ENCODE measurements at places on chromosomes 3 and 15.
A peak's percentile ranks its signal among the peaks of the same experiment; 100 is the strongest.

GRCh38 chr3:173755161-173755560, 357.6 kb downstream of the NLGN1 start:
- ATAC-seq, result no peak

DNA sequence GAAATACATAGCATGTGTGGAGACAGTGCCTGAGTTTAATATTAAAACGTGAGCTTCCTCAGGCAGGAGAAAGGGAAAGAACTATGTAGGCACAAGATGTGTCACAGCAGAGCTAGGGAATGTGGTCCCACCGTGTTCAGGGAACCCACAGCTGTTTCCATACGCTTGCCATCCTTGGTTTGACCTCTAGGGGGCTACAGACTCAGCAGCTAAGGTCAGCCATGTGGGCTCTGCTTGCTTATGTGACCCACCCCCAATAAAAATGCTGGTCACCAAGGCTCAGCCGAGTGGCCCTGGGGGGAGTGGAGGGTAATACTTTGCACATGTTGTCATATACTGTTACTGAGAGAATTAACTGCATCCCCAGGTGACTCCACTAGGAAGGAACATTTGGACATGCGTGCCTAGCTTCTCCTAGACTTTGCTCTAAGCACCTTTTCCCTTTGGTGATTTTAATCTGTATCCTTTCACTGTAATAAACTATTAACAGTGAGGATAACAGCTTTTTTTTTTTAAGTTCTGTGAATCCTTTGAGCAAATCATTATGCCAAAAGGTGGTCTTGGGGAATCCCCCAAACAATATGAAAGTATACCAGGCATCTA, 3.3 kb downstream of the TUBGCP5 start:
- no peak for ATAC-seq

- no peak for ATAC-seq
Measured at GRCh38 chr15:38069511-38070011, 135.1 kb downstream of the TMCO5A start.

- ATAC-seq, result no peak
Measured at GRCh38 chr15:39056357-39056756, 491.7 kb upstream of the RASGRP1 start.

DNA sequence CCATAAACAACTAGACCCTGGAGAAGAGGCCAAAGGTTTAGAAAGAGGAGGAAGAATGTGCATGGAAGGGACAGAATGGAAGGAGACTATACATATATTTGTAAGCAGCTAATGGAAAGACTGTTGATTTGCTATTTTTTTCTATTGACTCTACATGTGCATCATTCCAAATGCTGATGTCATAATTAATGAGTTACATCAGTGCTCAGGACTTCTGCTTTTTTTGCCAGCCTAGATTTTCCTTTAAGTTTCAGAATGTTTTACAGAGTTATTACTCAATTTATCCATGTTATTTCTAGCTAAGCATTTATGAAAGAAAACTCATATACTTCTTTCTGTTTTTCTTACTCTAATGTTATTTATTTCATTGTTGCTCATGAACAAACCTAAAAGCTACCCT, 62.6 kb upstream of the VGLL3 start:
- ATAC-seq, result no peak

GRCh38 chr3:33758864-33759263, 39.6 kb upstream of the PDCD6IP start:
- no peak for ATAC-seq

DNA sequence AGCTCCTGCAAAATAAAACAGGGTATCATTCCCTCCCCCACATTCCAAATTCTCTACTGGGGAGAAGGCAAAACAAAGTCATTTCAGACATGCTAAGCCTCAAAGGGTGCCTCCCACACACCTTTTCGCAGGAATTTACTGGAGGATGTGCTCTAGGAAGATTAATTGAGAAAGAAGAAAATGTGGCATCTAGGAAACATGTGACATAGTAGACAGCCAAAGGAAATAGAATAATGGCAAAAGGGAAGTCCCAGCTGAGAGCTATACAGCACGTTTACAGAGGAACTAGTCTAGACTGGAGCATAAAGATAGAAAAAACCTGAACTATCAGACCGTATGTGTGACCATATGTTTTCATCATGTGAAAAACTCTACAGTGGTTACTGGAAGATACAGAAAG, 58.8 kb upstream of the MELTF start:
- ATAC-seq, result peak; percentile 71

DNA sequence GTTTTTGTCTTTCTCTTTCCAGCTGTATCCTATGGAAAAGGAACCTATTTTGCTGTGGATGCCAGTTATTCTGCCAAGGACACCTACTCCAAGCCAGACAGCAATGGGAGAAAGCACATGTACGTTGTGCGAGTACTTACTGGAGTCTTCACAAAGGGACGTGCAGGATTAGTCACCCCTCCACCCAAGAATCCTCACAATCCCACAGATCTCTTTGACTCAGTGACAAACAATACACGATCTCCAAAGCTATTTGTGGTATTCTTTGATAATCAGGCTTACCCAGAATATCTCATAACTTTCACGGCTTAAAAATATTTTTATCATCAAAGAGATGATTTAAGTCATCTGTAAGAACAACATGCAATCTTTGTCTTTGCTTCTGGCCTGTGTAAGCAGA, 44.9 kb upstream of the PARP14 start:
- no peak for ATAC-seq

DNA sequence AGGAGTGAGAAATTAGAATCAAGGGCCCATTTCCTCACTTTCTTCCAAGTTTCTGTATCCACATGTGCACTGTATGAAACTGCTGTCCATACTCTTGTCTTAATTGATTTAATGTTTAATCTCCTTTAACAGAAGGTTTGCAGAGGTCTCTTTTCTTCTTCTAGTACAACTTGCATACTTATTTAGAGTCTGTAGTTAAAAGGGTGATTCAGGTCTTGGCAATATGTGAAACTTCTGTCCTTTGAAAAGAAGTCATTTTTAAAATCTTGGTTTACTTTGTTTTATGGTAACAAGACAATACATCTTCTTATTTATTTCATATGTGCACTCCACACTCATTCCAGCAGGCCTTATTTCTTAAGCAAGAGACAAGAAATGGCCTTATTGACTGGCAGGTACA, 25.8 kb downstream of the TMEM45A start:
- no peak for ATAC-seq

GRCh38 chr3:169931747-169932520, 20.6 kb downstream of the SAMD7 start:
- ATAC-seq, result peak; percentile 97

- peak; percentile 84 for ATAC-seq
Measured at GRCh38 chr3:11642431-11643191, 1.1 kb downstream of the VGLL4 start.

GRCh38 chr3:102485701-102486100, 50.9 kb downstream of the ZPLD1 start:
- ATAC-seq, result no peak

DNA sequence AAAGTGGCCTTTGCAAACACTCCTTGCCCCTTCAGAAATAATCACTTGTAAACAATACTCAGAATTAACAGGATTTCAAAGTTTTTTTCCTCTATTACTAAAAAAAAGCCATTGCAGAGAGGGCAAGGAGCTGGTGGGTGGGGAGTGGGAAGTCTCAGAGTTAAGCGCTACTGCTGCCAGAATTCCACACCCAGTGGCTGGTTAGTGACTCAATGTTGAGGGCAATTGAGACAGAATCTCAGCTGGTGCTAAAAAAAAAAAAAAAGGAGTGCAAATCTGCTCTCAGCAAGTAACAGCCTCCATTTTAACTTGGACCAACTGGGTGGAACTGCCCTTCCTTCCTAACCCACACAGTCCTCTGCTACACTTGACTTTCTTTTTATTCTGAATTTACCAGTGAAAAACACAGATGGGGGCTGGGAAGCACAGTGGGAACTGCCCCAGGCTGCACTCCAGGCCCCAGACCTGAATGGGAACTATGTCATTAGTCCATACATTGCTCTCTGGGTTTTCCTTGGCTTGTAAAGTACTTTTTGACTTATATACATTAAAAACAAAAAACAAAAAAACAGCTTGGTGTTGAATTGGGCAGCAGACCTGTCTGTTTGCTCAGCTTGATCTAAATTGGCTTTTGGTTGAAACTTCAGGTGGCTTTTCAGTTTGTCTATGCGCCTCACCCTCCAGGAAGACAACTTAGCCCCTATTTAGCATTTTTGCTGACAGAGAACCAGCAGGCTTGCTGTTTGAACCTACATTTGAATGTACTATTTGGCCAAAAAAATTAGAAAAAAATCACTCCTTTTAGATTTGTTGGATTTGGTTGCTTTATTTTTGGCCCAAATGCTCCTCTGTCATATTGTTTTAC, 357.8 kb upstream of the TBL1XR1 start:
- no peak for ATAC-seq

DNA sequence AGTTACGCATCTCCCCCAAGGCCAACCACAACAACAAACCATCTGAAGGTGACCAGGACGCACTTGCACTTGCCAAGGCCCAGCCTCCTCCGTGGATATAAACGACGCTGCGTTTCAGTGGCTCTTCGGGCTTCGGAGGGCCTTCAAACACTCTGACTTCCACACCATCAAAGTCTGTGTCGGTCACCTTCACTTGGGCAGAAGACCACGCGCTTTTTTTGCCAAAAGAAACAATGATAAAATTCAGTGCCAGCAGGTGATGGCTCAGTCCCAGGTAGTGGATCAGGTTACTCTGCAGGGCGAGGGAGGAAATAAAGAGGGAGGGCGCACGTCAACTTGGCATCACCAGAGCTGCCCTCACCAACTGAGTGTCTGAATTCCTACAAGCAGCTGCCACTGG, 63.0 kb downstream of the NCEH1 start:
- no peak for ATAC-seq

DNA sequence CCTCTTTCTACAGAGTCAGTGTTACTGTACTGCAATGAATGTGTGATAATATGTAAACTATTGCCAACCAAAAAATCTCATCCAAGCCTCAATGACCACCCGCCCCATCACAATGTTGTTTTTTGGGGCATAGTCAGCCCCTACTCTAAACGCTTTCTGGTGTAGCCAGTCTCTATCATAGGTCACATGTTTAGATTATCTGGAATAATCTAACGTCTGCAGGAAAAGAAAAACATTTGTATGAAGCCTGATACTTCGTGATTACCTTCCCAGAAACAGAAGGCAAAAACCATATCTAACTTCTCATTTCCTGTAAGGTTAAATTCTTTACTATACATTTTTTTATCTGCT, 1331.8 kb upstream of the GBE1 start:
- no peak for ATAC-seq

- no peak for ATAC-seq
Measured at GRCh38 chr15:38745126-38745525, 180.5 kb upstream of the RASGRP1 start.

- no peak for ATAC-seq
Measured at GRCh38 chr3:160673188-160673587, 3.8 kb upstream of the ARL14 start.

DNA sequence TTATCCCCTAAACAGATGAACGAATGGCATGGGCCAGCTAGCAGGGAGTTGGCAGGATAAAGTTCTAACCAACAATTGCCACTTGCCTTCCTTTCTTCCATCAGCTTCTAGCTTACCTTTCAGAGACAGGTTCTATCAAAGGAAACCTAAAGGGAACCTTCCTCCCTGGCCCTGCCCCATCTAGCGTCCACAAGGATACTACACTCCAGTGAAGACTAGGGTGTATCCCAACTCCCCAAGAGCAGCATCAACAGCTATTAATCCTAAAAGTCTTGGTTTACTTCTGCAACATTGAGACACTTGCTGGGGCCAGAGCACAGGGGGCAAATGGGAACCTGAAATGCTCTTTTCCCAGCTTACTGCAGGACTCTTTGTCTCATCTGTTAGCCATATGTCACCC, 37.0 kb upstream of the TMC3 start:
- ATAC-seq, result no peak

- ATAC-seq, result no peak
Measured at GRCh38 chr3:146241523-146242240, 9.2 kb downstream of the PLSCR4 start.

DNA sequence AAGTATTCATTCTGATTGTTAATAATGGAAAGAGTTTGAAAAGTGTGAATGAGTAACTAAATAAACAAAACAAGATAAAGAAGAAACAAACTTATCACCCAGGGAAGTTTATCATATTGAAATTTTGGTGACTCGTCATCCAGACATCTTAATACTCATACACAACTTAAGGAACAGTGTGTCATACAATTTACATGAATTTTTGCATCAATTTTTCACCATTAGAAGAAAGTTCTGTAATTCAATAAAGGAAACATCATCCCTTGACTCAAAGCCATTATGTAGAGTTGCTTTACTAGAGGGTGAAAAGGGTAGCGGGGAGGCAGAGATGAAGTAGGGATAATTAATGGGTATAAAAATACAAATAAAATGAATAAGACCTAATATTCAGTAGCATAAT, 536.2 kb downstream of the GRM7 start:
- ATAC-seq, result no peak

DNA sequence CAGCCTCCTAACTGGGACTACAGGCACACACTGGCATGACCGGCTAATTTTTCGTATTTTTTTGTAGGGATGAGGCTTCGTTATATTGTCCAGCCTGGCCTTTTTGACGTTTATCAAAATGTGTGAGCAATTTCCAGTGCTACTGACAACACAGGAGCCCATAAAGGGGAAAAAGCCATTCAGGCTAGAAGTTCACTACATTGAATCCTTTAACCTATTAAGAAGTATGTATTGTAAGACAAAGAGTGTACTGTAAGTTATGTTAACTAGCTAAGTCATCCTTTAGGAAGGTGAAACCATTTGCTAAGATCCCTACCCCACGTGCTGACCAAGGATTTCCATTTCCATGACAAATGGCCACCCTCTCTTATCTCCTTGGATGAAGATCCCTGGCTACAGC, 156.8 kb downstream of the FOXB1 start:
- ATAC-seq, result no peak

DNA sequence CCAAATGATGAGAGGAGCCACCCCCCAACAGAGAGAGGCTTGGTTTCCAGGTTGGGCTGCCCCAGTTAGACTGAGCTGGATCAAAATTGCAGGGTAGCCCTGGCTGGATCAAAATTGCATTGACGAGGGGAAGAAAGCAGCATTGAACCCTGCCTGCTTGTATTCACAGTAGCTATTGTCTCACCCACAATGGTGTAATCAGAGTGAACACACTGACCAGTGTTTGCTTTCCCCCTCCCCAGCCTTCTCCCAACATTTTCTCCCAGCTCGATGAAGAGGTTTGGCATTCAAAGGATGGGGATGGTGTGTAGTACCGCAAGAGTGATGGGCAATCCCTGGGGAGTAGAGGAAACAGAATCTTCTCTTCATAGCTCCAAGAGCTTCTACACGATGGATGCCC, 223.8 kb downstream of the ADAMTS9 start:
- ATAC-seq, result no peak

GRCh38 chr15:74165461-74165860, 8.0 kb upstream of the ISLR start:
- no peak for ATAC-seq

All from stimulated activated memory B cell treated with anti-CD40 and anti-IgM and Interleukin-4, amounts not matched to agents 10 μg/mL and 1 μg/mL and 100 μg/mL, for 72 hours (primary cell).